HT-29 (cell line): ENCODE measurements at places on chromosomes 2 and 18.

DNA sequence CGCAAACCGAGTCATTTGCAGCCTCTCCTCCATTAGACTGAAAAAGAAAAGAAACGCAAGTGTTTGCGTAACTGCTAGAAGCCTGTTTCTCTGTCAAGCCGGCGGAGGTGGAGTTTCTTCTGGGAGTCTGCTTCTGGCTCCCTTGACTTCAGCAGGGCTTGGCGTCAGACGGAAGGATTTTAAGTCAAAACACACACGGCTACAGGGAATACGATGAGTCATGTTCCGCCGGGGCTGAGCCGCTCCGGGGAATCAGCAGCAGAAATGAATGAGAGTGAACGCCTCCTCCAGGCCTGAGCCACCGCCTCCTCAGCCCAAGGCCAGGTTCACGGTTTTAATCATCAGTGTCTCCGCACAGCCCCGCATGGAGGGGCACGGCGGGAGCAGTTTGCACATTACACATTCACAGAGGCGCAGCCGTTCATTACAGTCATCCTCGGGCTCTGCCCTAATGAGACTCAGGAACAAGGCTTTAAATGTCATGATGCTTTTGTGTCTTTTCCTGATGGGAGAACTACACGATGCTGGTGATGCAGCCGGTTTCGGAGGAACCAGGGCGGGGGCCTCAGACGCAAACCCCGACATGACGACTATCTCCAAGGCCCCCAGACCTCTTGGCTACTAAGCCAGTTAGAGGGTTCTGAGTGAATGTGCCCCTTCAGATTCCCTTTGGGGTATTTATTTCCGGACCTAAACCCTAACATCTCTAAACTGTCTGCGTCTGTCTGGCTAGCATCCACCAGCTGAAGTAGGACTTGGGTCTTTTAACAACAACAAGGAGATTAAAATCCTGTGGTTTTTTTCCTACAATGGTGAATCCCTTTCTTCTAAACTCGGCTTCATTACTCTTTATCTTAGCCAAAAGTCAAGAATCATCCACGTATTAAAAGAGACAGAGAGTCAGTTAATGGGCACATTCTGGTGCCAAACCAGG, 11.1 kb upstream of the SCG2 start:
- DNase-seq = peak; percentile 70

DNA sequence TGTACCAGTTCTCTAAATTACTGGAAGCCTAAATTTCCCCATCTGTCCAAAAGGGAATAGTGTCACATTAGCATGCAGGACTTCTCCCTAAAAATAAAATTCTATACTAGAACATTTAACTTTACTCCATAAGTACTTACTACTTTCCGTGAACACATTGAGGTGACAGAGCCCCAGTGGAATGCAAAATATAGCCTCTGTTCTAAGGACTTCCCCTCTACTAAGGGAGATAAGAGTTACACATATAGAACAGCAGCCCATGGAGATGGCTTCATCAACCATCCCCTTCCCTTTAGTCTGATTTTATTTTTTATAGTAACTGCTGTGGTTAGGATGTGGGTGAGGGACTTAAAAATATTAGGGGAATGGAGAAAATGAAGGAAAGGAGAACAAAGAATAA, 68.9 kb upstream of the STPG4 start:
- no peak for DNase-seq

DNA sequence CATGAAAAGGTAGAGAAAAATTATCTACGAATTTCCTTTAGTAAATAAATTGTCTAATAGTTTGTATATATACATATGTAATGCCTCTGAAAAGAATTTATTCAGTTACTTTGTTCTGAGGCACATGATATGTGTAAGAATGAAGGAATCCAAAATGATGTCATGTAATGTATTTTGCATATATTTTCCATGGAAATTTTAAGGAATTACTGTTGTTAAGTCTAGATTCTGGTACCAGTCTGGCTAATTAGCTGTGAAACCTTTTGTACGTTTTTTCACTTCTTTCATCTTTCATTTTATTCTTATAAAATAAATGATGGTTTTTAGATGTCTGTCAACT, 12.3 kb downstream of the YIPF4 start:
- DNase-seq = no peak

DNA sequence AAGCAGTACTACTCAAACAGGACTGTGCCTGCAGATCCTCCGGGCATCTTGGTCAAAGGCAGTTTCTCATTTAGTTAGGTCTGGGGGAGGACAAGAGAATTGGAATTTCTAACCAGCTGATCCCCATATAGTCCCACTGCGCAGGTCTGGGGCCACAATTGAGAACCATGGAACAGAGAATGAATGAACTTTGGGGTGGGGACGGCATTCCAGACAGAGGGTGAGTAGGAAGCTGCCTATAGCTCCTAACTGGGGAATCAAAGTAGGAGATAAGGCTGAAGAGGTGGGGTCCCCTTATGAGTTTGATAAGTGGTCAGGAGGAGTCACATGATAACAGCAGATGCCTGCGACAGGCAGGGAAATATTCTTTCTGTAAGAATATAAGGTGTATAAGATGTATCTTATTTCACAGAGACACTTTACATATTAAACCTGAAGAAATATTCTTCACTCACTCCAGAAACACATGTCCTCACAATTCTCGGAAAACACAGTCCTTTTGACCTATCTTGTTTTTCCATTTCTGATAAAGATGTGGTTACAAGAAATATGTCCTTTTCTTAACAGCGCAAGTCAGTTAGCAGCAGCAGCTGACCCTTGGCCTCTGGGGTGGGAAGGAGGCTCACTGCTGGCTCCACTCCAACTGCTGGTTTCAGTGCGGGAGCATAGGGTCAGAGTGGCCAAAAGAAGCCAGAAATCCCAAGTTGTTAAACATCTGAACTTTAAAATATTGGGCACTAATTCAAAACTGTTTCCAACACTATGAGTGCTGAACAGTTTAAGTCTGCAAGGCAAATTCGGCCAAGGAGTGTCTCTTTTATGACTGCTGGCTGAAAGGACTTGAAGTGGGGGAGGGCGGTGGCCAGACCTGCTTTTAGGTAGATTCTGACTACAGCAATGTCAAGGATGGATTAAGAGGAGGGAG, 12.6 kb upstream of the TMEM214 start:
- peak; percentile 65 for DNase-seq

GRCh38 chr2:26619521-26619951, 21.6 kb downstream of the CIB4 start:
- no peak for DNase-seq

- peak; percentile 10 for DNase-seq
These were observed 24.8 kb upstream of the TFCP2L1 start for GRCh38 chr2:121309801-121310200.

DNA sequence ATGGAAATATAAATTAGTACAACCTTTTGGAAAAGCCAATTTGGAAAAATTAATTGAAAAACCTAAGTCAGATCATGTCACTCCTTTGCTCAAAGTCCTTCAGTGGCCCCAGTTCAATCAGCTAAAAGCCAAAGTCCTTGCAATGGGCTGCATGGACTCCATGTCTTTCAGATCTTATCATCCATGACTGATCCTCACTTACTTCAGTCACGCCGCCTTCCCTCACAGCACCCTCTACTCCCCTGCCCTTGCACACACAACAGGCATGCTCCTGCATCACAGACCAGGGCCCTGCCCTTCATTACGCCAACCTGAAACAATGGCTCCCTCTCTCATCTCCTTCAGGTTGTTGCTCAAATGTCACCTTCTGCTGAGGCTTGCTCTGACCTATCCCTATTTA, 15.6 kb downstream of the KANSL3 start:
- no peak for DNase-seq

DNA sequence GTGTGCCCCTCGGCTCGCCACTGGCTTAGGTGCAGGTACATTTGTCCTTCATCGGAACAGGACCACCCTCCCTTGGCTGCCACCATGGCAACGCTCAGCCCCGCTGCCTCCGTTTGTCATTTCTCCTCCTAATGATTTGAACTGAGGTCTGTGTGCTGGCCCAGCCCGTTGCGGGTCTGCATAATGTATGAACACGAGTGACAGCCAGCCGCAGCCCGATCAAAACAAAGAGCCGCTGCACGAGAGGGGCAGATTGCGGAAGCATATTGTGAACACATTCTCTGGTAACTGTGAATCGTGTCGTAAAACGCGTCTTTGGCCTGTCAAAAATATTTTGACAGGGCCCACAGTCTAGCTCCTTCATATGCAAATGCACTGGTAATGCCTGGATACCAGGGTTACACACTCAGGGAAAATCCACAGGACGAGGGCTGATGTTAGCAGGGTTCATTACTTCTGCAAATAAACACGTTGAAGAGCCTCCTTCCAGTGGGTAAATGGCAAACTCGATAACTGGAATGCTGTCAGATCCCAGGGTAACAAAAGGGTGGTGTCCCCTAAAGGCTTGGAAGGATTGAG, 137.0 kb downstream of the AGAP1 start:
- no peak for DNase-seq

GRCh38 chr18:44687421-44687820, 6.7 kb downstream of the SETBP1 start:
- no peak for DNase-seq

- no peak for DNase-seq
These were observed 57.3 kb upstream of the RPL31 start for GRCh38 chr2:100944617-100945432.

DNA sequence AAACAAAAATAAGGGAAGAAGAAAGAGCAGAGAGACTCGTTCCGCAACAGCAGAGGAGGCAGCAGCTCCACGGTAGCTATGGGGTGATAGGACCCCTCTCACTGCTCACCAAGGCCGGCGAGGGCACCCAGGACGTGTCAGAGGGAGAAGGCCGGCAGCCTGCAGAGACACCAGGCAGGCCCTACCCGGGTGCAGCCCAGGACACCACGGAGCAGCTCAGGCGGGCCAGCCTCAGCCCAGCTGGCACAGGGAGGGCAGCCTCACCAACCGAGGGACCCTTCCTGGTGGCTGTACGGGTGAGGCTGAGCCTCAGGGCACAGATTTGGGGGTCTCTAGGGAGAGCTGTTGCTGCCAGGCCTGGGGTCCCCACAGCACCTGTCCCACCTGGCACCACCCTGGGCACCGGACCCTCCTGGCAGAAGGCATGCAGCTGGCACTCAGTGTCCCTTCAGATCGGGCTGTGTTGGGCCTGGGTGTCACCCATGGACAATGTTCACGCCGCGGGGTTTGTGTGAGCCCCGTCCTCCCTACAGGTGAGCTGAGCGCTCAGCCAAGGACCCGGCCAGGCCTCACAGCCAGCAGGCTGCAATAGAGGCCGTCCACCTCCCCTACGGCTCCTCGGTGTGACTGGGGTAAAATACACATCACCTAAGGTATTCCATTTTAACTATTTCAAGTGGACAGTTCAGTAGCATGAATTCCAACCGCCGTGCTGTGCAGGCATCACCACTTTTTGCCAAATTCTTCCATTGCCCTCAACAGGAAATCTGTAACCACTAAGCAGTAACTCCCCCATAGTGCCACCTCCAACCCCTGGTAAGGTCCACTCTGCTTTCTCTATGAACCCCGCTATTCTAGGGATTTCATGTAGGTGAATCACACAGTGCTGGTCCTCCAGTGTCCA, 21.6 kb downstream of the KCNG2 start:
- DNase-seq = no peak

DNA sequence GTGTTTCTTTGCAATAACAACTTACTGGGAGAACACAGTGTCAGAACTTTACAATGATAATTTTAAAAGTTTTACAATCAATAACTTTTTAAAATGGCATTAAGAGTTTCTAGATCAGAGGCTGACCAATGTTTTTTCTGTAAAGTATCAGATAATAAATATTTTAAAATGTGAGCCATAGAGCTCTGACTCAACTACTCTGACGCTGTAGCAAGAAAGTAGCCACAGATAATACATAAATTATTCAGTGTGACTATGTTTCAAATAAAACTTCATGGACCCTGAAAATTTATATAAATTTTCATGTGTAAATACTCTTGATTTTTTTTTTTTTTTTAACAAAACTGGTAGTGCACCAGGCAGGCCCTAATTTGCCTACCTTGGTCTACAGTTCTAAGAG, 77.4 kb downstream of the CUL3 start:
- DNase-seq = no peak

DNA sequence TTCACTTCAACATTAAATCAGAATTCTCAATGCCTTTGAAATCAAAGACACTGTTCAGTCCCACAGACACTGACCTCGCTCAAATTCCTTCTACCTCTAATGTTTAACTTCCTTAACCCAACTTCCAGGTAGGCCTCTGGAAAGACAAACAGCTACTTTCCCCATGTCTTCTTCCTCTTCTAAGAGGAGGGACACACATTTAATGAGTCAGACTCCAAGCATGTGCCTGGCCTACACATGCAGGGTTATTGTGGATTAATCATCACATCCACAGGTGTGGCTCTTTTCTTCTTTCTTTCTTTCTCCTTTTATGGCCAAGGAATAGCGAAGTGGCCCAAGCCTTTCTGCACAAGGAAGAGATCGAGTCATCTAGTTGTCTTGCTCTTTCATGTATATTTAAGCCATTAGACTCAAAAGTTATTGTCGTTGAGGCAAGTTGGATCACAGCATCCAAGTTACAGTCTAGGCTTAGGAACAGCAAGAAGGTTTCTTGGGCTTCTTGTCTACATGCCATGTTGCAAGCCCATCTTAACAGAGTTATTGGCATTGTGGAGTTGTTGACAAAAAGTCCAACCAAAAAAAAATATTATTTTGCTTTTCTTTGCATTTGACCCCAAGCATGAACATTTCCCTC, 387.8 kb downstream of the IRS1 start:
- peak; percentile 88 for DNase-seq

- DNase-seq = no peak
These were observed 142.5 kb downstream of the OTX1 start for GRCh38 chr2:63192889-63193774.

DNA sequence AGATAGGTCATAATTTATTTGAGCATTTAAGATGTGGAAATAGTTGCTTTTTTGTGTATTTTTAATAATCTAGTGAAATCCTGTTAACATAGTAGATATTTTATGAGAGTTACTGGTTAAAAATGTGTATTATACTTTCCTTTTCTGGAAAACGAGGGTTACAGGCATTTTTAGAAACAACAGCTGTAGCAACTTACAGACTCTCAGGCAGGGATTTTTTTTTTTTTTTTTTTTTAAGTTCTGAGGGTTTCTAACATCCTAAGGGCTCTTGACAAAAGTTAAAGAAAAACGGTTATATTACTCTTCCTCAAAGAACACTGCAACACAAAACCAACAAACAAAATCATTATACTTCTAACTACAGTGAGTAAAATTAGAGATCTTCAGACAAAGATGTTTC, 205.9 kb downstream of the ACKR3 start:
- no peak for DNase-seq

- peak; percentile 60 for DNase-seq
These were observed 412.0 kb downstream of the MEIS1 start for GRCh38 chr2:66846887-66847286.

DNA sequence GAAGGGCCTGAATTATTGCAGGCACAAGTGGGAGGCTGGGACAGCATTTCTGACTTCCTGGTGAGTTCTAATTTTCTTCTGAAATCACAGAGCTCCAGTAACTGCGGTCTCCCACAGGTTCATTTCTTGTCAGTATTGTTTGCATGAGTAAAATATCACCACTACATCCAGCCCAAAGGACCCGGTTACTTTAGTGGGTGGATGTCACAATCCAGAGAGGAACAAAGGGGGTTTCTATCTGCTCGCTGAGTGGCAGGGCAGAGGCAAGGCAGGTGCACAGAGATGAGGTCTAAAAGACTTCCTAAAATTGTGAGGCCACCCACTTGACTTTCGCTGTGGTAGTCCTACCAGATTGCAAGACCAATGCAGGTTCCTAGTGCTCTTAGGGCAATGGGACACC, 800.4 kb upstream of the ID2 start:
- DNase-seq = no peak
